OCI-M1 (cell line): ENCODE measurements at places on chromosomes 16 and 17.

DNA sequence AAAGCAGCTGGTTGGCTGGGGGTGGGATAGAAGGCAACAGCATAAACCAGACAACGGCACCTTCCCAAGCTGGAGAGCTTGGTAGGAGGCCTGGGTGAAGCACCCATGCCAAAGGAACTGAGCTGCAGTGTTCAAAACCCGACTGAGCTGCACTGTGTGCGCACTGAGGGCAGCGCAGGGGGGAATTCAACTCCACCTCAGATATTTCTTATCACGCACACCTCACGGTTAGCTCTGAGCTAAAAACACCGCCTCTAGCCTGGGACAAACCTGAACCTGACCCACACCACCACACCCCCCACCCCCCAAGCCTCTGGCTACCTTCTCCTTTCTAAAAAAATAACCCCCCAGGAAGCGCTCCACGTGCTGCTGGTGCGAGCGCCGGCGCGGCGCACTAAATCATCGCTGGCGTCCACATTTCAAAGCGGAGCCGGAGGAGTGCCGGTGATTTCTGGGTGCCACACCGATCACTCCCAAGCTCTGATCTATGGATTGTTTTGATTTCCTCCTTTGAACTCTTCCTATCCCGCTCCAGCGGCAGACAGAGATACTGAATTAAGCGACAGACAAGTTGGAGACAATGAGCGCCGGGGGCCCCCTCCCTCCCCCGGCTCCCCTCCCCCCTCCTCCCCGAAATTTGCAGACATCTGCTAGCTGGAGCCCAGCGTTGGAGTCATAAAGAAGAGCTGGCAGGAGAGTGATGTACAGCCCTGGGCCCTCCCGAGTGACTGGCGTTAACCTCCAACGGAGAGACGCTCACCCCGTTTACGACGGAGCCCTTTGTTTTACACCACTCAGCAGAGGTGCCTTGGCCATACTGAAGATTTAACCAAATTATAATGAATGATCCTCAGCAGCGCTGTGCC, 85.0 kb downstream of the NOG start:
- no peak for DNase-seq

DNA sequence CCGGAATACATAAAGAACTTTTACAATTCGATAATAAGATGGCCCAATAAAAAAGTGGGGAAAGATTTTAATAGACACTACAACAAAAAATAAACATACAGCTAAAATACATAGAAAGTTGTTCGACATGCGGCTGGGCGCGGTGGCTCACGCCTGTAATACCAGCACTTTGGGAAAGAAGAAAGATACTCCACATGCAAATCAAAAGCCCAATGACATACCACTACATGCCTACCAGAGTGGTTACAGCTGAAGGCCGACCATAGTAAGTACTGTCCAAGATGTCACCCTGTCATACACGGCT, 9.3 kb downstream of the PRCD start:
- DNase-seq: no peak

DNA sequence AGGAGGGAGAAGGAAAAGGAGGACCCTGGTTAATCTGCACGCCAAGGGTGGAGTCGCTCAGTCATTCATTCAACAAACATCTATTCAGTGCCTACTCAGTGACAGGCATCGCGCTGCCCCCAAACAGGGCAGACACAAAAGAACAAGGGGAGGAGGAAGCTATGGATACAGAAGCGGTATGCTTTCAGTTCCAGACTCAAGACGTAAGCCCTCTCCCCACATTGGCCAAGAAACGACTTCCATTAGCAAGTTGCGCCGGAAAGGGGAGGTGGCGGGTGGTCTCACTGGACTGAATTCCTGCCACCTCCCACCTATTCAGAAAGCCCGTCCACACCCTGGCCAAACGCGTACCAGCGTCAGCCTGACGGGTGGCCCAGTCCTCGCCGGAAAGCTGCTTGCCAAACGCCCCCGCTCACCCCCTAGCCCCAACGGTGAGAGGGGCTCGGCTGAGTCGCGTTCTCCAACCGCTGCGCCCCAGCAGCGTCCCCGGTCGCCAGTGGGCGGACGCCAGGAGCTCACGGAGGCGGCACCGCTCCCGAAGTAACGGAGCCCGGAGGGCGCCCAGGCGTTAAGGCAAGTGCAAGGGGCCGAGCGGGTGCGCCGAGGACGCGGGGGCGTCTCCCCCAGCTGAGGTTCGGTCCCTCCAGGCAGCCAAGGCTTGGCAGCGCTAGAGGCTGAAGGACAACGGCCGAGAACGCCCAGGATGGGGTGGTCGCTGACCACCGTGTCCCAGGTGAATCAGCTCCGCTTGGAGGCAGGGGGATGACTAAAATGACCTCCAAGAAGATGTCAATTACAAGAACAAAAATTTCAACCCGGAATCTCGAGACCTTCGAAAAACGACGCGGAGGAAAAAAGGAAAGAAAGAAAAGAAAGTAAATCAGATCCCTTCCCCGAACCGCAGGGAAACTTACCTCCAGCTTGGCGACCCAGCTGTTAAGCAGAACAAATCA, 470.7 kb downstream of the SOX9 start:
- DNase-seq: no peak

- DNase-seq: no peak
Observed at GRCh38 chr16:55130456-55130855, 193.5 kb upstream of the IRX6 start.

DNA sequence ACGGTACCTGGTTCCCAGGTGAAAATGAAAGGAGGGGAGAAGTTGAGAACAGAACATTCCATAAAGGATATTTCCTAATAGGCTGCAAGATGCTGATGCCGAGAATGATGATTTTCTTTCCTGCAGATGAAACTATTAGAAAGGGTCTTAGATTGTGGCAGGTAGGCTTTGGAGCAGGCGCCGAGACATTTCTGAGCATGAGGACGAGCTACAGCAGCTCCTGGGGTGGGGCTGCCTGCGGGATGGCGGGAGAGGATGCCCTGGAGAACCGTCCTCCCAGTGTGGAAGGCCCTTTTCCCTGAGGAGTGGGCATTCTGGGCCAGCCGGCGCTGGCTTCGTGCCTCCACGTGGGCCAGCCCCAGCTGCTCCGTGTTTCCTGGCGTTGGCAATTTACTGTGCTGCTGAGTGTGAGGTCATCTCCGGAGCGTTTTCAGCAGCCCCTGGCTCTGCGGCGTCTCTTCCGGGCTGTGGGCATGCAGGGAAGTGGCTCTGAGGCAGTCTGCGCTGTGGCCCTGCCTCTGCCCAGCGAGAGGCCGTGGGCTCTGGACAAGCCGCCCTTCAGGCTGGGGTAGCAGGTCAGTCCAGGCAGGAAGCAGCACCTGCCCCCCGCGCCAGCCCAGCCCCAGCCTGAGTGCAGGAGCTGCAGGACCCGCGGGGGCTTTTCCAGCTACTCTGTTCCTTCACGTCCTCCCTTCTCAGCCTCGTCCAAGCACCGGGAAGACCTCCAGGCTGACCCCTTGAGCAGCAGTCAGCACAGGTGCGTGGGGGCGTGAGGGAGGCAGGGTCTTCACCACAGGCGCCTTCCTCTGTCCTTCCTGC, 12.2 kb downstream of the ENGASE start:
- DNase-seq: no peak

DNA sequence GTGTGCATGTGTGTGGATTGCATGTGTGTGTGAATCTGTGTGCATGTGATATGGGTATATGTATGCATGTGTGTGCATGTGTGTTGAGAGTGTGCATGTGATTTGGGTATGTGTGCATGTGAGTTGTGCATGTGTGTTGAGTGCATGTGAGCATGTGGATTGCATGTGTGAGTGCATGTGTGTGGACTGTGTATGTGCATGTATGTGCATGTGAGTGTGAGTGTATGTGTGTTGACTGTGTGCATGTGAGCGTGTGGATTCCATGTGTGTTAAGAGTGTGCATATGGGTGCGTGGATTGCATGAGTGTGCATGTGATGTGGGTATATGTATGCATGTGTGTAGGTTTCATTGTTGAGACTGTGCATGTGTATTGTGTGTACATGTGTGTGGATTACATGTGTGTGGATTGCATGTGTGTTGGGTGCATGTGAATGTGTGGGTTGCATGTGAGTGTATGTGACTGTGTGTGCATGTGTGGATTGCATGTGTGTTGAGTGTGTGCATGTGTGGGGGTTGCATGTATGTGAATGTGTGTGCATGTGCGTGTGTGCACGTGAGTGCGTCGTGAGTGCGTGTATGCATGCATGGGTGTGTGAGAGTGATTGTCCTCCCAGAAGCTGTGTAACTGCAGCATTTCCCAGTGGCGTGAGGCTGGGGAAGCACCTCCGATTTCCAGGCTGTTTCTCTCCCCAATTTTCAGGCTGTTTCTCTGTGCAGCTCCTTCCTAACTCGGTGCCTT, 19.4 kb downstream of the C1QTNF1 start:
- no peak for DNase-seq

DNA sequence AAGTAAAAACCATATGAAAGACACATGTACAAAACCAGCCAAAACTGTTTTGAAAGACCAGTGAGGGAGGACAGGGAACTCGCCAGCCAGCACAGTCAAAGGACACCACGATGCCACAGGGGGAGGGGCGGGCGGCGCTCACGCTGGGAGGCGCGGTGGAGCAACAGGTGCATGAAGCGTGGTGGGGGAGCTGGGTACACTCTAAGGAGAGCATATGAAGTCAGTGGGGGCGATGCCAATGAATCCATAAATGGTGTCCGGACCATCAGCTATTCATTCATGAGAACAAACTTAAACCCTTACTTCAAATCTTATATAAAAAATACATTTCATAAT, 101.0 kb upstream of the DNAH17 start:
- no peak for DNase-seq

- no peak for DNase-seq
Observed at GRCh38 chr16:4859900-4860255, 12.6 kb downstream of the UBN1 start.

DNA sequence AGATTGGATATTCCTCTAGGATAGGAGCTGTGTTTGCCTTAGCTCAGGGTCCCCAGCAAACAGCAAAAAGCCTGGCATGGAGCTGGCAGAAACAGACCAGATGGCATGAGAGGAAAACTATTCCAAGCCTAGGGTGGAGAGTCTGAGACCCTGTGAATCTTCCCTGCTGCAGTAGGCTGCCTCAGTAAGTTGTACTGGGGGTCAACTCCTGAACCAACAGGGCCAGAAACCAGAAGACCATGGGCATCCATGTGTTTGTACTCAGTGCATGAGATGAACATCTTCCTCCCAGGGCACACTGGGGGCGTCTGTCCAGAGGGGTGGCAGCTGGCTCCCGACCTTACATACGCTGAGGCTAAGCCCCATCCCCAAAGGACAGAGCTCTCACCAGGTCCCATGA, 214.4 kb downstream of the C16orf78 start:
- DNase-seq: no peak

DNA sequence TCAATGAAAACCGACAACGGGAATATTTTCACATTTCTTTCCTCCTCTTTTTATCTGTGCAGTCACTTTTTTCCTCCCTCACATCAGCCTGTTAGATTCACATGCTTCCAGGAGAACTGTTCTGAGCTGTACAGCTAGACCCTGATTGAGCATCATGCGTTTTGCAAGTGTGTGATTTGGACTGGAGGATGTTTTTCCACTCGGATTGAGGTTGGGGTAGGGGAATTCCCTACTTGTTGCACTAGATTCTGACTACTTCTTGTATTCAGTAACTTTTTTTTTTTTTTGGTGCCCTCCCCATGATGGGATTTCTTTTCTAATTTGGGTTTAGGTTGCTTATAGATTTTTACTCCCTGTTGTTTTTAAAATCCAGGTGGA, 4.8 kb downstream of the MSI2 start:
- no peak for DNase-seq

- DNase-seq: peak; percentile 68
Observed at GRCh38 chr17:73325527-73325842, 13.7 kb upstream of the CDC42EP4 start.

- DNase-seq: peak; percentile 74
Observed at GRCh38 chr17:44220213-44221083, 973 bp upstream of the UBTF start.
